ENCODE measurements at places on chromosomes 3 and 15.

DNA sequence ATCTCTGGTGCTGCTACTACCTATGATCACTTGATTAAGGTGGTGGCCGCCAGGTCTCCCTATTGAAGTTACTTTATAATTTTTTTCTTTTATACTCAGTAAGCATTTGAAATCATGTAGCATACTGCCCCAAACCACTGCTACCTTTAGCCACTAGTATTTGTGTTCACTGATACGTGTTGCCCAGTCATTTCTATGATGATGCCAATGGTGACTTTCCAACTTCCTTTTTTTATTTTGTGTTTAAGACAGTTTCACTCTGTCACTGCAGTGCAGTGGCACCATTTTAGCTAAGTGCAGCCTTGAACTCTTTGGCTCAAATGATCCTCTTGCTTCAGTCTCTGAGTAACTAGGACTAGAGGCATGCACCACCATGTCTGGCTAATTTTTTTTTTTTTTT is 598.2 kb downstream of the NAALADL2 start:
- DNase-seq, result no peak

DNA sequence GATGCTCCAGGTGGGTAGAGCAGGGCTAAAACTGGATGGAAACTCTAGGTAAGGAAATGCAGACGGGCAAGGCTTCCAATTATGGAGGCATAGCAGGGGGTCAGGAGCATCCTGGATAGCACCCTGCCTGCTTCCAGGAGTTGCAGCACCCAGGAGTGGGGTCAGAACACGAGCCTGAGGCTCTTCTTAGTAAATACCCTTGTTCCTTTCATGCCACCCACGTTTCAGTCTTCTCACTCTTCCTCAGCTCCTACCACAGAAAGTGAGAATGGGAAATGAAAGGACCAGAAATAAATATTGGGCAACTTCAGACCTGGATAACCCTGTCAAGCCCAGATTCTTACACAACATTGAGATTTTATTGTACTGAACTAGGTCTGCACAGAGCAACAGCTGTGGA is 16.4 kb downstream of the CCR1 start:
- DNase-seq, result no peak

- no peak for DNase-seq
Measured at GRCh38 chr3:155739154-155739553, 5.7 kb downstream of the PLCH1 start.

- no peak for DNase-seq
Measured at GRCh38 chr3:14129296-14129695, 4.4 kb downstream of the TMEM43 start.

- DNase-seq, result no peak
Measured at GRCh38 chr15:65982627-65983322, 113.5 kb downstream of the RAB11A start.

DNA sequence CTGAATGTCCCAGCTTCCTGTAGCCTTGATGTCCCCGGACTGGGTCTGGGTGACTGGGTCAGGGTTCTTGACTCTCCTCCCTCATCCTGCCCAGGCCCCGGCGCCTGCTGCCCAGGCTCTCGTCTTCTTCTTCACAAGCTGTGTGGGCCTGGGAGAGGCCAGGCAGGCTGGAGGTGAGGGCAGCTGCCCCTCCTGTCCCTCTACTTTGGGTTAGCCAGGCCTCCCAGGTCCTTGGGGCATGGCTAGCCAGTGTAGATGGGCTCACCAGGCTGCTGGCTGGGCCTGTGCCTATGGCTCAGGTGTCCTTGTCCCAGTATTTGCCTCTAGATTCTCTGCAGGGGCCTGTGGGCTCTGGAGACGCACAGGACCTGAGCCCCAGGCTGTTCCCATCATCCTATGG is 31.8 kb downstream of the TKT start:
- DNase-seq, result no peak

DNA sequence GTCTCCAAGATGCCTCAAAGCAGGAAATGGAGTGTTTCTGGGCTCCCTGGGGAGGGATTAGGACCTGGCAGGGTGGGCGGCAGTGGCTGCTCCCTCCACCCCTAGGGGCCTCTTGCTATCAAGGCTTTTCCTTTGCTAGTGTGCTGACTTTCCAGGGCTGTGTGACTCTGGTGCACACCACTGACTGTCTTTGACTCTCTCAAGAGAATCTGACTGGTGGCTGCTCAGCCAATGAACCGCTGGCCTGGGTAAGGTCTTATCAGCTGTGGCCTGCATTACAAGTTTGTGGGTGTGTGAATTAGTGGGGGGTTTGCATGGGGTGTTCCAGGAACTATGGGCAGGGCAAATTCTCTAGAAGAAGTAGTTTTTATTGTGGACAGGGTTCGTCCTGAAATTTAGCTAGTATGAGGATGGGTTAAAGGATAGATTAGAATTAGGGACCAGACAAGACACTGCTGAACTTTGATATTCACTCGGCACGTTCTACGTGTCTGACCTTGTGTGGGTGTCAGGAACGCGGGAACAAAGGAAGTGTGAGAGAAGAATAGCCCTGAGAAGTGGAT is 29.5 kb downstream of the SIAH2 start:
- no peak for DNase-seq

GRCh38 chr3:161266731-161267150 is 45.6 kb downstream of the NMD3 start:
- no peak for DNase-seq

- DNase-seq, result no peak
Measured at GRCh38 chr3:139427283-139428060, 38.0 kb upstream of the COPB2 start.

- DNase-seq, result no peak
Measured at GRCh38 chr15:80464951-80465625, 60.9 kb downstream of the ARNT2 start.

DNA sequence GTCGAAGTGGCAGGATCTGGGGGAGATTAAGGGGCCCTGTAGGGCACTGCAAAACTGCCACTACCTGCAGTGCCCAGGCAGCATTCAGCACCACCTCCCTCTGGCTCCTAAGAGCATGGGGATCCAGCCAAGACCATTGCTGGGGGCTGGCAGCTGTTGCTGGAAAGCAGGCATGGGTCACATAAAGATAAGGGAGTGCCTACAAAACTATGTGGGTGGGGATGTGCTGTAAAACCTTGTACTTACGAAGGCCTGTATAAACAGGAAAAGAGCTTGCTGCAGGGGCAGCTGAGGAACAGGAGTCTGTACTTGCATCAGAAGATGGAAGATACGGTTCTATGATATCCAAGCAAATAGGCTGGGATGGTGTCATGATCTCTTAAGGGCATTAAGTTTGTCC is 27.1 kb downstream of the IL20RB start:
- DNase-seq, result no peak

GRCh38 chr15:45435124-45435903 is 57.0 kb upstream of the GATM start:
- DNase-seq, result no peak

DNA sequence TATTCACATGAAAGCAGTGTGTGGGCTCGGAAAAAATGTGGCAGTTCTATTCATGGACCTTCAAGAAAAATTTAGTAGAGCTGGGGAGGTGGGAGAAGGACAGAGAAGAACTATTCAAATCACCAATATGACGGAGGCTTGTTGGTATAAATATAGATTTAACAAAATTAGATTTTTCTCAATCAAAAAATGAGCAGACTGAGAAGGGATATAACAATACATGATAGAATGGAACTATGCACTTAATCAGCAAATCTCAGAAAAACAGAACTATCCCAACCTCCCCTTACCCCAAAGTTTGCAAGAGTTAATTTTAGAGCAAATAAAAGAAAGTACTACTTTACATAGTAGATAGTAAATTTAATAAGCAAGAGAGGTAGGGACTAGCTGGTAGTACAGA is 194.6 kb upstream of the BCL6 start:
- no peak for DNase-seq

- no peak for DNase-seq
Measured at GRCh38 chr3:76403556-76403955, 618.2 kb upstream of the ZNF717 start.

DNA sequence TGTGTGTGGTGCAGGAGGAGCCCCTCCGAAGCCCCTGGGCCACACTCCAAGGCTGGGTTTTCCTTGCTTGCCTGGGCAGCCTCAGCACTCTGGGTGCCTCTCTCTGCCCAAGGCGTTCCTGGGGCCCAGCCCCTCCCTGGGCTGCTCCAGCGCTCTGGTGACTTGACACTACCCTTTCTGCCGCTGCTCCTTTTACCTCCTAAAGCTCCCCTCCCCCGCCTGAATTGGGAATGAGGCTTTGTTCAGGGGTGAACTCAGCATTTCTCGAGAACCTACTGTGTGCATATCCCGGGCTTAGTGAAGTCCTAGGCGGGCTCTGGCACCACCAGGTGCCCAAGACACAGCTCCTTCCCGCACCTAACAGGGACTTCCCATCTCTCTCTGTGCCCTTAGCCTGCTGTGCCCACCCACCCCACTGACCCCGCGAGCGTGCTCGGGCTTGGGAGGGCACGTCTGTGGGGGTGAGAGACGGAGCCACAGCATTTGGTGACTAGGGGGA is 1.2 kb upstream of the BAHD1 start:
- no peak for DNase-seq

- DNase-seq, result no peak
Measured at GRCh38 chr3:108322352-108322751, 26.0 kb downstream of the HHLA2 start.

DNA sequence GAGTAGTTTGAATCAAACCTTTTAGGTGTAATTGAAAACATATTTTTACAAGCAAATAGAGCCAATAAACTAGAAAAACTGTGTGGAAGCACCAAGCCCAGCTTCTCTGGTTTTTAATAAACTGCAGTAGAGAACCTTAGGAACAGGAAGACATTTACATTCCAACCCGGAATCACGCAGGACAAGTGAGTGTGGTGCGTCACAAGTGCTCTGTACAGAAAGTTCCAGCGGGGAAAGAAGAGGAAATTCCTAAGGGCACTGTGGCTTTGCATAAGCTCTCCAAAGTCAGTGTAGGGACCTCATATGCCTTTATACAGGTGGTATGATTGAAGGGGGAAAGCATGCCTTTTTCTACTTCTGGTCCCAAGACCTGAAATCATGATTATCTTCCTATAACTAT is 21.6 kb downstream of the COL8A1 start:
- DNase-seq, result no peak

- DNase-seq, result no peak
Measured at GRCh38 chr15:73120269-73120668, 68.0 kb downstream of the NEO1 start.

DNA sequence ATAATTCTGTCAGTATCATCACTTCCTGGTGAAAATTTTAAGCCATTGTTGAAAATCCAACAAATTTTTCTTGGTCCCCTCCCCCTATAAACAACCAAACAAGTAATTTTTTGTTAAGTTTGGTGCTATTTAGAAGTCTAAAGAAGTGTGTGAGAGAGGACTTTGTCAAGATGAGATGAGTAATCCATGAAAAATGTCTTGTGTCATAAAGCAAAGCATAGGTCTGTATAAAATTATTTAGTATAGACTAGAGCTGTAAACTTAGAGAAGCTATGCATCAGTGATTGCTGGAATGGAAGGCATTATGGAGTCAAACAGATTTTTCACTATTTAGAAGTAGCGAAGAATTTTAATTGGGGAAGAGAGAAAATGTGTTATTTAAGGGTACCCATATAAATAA is 31.4 kb downstream of the MAPK6 start:
- DNase-seq, result no peak

GRCh38 chr3:155248531-155249187 is 44.8 kb downstream of the STRIT1 start:
- DNase-seq, result no peak

GRCh38 chr3:168260859-168261258 is 165.1 kb upstream of the GOLIM4 start:
- DNase-seq, result no peak

DNA sequence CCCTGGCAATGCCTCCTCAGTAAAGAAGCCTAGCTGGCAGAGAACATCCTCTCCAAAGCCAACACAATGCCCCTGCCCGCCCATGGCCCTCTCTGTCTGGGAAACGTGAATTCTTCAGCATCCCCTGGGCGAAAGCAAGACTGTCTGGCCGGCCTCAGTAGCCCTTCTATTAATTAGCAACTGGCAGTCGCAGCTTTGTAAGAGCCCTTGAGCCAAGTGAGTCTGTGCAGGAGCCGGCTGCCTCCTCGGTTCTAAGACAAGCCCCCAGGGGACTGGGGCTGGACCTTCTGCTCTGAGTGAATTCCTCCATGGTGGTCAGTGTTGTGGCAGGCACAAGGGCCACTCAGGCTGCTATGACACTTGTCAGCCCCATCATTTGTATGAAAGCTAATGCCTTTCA is 7.4 kb downstream of the HCN4 start:
- no peak for DNase-seq

DNA sequence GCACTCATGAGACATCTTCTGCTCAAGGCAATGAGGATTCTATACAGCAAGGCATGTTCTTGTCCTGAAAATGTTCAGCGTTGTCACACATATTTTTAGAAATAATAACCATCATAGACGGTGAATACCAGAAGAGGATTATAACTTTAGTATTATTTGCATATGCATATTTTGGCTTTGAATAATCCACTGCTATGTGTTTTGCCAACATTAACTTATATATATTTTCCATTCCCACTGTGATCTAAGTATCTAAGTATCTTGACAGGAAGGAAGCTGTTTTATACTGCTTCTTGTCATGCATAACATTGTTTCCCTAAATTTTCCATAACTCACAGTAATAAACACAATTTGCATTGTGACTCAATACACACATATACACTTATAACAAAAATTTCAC is 509.5 kb downstream of the TBL1XR1 start:
- DNase-seq, result no peak

- DNase-seq, result no peak
Measured at GRCh38 chr3:157922614-157923013, 183.6 kb downstream of the SHOX2 start.

DNA sequence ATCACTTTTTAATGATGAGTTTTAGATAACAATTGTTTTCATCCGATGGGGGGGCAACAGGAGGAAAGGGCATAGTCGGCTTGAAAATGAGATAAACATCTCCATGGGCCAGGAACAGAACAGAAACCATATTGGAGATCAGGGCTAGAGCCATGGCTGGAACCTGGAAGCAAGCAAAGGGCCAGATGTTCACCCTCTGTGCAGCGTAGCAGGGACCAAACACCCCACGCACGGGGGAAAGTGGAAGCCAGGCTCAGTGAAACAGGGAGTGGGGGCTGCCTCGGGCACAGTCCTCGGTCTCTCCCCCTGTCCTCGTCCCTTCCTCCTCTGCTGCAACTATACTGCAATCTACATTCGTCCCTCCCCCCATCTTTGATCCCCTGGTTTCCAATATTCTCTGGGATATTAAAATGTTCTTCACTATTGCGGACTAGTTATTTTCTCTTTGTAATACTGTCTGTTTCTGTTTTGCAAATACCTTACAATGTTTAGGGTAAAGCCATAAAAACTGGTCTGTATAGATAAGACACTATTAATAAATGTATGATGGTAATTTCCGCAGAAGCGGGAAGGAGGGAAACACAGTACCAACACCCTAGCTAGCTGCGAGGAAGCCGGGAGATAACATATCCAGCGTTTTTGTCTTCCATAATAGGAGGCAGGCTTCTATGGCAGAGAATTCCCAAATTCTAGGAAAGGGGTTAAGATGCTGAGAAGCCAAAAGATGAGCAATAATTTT is 121.5 kb downstream of the XXYLT1 start:
- DNase-seq, result no peak

GRCh38 chr3:119550192-119550910 is 9.1 kb downstream of the CD80 start:
- no peak for DNase-seq

- no peak for DNase-seq
Measured at GRCh38 chr15:100703671-100704070, 101.3 kb downstream of the ASB7 start.

GRCh38 chr3:149252272-149252671 is 30.6 kb upstream of the CP start:
- no peak for DNase-seq

GRCh38 chr3:15051531-15051930 is 13.6 kb downstream of the MRPS25 start:
- no peak for DNase-seq
